ENCODE measurements at places on chromosomes 6 and 20.

- no peak for DNase-seq
Observed at GRCh38 chr6:37648465-37649330, 49.0 kb downstream of the MDGA1 start.

DNA sequence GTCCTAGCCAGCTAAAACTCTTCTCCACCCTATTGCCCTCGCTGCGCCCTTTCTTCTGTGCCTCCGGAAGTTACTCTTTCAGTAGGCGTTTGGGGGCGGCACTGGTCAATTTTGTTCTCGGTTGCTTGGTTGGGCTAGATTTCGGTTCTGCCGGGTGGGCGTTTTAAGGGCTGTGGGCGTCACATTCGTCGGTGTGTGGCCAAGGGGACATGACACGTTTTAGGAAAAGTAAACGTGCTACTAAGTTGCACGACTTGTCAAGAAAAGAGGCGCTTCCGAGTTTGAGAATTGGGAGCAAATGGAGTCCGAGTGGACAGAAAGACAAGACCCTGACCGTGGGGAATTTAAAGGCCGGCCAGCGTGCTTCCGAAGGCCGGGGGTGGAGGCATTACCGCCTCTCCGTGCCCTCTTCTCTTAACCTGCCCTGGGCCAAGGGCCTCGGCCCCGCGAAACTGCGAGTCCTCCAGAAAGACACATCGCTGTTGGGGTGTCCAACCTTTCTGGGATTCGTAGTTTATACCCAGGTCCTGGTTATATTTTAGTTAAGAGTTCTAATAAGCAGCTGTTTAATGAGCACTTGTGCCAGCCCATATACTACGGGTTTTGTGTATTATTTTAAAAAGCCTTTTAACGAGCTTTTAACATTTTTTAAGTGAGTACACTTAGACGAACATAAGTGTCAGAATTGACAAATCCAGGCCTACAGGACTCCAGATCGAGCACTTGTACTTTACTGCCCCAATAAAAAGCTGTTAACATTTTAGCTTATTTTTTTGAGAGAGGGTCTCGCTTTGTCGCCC lies 664 bp upstream of the BAG6 start:
- peak; percentile 75 for DNase-seq

- no peak for DNase-seq
Observed at GRCh38 chr6:158861686-158862381, 42.7 kb upstream of the EZR start.

GRCh38 chr6:44304282-44305199 lies 8.6 kb downstream of the AARS2 start:
- peak; percentile 49 for DNase-seq

GRCh38 chr6:69090132-69090531 lies 455.1 kb downstream of the ADGRB3 start:
- no peak for DNase-seq

DNA sequence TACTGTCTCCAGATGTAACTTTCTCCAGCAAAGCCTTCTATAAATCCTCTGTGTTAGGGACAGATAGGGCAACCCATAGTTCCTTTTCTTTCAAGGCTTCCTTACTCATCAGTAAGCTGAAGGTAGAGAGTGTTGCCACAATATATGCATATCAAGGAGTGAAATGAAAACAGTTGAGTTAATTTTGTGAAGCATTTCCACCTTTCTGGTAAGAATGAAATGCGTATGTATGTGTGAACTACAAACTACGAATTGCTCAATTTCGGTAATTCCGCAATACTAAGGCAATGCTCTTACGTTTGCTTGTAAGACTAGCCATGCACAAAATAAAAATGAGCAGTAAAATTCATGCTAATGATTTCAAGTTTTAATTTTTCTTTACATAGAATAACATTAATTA lies 61.2 kb upstream of the HBS1L start:
- no peak for DNase-seq

DNA sequence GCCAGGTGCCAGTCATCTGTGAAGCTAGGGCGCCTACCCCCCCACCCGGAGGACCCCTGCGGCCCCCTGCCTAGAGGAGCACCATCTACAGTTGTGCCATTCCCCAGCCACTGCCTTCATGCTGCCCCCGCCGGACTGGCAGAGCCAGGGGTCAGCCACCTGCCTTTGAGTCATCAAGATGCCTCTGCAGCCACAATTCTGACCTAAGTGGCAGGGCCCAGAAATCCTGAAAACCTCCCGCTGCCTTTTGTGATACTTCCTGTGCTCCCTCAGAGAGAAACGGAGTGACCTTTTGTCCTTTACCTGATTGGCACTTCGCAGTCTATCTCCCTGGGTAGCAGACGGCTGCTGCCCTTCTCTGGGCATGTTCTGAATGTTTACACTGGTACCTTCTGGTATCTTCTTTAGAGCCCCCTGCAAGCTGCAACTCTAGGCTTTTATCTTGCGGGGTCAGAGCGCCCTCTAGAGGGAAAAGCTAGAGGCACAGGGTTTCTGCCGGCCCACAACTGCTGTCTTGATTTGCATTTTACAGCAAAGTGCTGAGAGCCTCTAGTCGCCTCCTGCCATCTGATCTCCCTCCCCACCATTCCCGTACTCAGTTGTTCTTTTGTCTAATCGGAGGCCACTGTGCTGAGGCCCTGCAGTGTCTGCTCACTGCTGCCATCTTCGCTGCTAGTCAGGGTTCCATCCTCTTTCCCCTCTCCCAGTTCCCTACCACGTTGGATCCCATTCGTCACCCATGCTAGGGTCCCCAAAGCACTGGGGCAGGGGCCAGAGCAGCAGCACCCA lies 26.9 kb downstream of the SPATA2 start:
- peak; percentile 89 for DNase-seq

DNA sequence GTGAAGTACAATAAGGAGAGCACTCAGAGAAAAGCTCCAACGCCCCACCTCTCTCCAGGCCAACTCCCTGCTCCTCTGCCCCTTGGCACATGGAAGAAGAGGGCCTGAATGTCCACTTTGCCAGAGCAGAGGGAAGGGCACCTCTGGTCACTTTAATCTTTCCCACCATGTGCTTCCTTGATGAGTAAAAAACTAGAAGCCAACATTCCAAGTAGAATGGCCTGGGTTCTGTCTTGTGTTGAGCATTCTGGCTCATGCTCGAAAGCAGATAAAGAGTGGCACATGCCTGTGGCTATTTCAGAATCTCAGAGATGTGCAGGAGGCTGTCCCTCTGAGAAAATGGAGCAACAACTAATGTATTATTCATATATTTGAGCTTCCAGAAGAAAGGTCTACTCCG lies 177.4 kb upstream of the PLN start:
- DNase-seq, result no peak

- no peak for DNase-seq
Observed at GRCh38 chr20:39853050-39853449, 836.0 kb downstream of the MAFB start.

DNA sequence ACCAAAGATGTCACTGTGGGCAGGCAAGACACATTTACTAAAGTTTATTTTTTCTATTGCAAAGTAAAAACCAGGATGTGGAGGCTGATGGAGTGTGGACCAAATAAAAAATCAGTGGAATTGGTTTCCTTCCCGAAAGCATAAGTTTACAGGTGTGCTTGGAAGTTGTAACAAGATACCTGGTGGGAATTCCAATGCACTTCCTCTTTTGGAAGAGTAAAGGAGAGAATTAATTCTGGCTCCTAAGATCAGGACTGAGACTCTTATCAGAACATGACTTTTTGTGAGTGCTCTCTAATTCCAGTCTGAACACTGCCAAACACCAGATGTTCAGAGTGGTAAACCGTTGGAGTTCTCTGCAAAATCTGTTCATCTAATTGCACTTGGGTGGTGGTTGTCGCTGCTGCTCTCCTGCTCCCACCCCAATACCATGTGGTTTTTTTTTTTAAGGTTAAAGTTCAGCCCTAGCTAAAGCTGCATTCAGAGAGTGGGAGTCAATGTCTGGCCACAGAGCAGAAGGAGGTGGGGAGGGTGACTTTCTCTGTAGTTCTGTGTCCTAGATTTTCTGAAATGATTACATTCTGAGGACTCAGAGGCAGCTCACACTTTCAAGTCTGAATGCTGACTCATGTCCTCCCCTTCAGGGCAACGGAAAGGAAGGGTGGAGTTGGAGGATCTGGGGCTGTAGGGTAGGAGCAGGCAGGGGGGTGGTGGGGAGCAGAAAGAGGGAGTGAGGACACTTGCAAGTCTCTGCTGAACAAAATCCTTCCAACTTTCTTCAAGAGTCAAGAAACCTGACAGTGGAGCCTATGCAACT lies 275.8 kb upstream of the PRDM1 start:
- DNase-seq, result no peak

GRCh38 chr20:4369119-4369797 lies 352.5 kb upstream of the PRND start:
- no peak for DNase-seq

GRCh38 chr20:58054780-58055373 lies 173.6 kb downstream of the ANKRD60 start:
- DNase-seq, result no peak

DNA sequence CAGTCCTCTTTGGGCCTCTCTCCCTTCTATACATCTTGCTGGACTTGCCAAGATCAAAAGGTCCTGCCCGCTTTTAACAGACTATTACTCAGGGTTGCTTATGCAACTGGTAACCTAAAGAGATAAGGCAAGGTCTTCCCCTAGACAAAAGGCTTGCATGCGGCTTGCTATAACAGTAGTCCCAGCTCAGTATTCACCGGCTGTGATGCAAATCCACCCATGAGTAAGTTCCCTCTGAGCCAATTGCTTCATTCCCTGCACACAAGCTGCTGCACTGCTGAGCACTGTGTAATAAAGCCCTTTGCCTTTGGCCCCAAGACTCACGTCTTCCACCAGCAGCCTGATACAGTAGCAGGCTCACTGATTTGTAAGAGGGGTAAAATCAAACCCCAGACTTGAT lies 363.8 kb downstream of the PRKN start:
- no peak for DNase-seq

DNA sequence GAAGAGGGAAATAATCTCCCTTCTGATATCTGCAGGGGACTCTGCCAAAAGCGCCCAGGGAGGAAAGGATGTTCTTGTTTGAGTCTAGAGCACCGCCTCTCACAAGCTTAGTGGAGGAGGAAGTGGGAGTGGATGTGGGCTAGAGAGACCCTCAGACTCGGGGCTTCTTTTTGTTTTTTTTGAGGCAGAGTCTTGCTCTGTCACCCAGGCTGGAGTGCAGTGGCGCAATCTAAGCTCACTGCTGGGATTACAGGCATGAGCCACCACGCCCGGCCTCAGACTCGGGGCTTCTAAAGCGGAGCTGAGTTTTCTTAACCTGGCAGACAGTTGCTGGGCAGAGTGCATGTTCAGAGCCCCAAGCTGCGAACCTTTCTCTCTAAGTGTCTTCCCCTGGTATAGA lies 310.8 kb downstream of the BMP7 start:
- DNase-seq, result no peak

GRCh38 chr20:4350096-4350495 lies 334.7 kb upstream of the RNF24 start:
- DNase-seq, result no peak

DNA sequence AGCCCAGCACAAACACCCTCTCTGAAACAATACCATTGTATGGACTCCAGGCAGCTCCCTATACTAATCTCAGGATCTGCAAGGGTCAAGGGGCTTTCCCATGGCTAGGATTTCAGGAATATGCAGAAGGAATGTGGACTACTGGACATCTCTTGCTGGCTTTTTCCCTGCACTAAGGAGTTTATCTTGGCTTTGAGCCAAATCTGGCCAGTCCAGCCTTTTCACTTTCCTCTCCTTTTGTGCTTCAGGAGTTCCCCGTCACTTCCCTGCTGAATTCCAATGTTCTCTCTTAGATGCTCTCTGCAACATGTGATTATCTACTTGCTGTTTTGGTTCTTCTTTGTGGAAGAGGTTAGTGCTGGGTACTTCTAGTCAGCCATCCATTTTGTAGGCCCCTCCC lies 568.2 kb downstream of the HDGFL1 start:
- no peak for DNase-seq

GRCh38 chr20:40691566-40692239 lies 2.7 kb upstream of the MAFB start:
- no peak for DNase-seq

GRCh38 chr20:58378704-58379103 lies 10.3 kb upstream of the VAPB start:
- no peak for DNase-seq

DNA sequence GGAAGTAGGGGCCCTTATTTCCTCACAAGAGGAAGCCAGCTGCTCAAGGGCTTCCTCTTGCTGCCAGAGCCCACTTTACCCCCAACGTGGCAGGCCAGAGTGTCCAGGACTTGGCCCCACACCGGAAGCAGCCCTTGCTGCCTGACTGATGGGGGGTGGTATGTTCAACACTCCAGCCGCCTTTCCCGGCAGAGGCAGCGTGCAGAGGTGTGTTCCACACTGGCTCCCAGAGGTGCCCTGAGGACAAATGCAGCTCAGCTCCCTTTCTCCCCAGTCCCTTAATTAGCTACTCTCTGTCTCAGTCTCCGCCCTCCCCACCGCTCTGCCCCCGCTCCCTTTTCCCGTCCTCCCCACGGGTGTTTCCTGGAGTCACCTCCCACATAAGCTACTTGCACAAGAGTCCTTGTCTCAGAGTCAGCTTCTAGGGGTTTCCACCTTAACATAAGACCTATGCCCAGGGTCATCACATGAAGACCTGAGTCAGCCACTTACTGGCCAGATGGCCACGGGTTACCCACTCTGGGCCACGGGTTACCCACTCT lies 61.7 kb upstream of the SHLD1 start:
- DNase-seq, result no peak

GRCh38 chr6:31899882-31900722 lies 1.8 kb downstream of the ZBTB12 start:
- DNase-seq, result no peak

- no peak for DNase-seq
Observed at GRCh38 chr6:134722200-134722870, 227.6 kb downstream of the ALDH8A1 start.

DNA sequence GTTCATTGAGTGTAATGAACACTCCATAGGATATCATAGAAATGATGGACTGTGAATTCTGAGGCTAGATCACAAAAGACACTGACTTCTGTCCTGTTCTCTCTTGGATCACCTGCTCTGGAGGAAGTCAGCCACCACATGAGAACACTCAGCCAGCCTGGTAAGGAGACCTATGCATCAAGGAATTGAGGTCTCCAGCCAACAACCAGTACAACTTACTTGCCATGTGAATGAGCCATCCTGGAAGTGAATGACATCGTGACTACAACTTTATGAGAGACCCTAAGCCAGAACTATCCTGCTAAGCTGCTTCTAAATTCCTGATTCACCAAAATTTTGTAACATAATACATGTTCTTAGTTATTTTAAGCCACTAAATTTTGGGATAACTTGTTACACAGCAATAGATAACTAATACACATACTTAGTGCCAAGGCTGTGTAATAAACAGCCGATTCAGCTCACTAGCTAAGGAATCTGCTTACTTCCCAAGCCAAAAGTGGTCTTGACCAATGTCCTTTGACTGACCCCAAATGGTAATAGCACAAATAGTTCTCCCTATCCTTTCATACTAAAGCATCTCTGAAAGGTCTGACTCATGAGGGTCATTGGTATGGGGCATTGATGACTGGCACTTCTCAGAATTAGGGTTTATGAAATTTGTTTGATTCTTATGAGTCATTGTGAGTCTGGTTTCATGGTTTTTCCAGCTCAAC lies 6.9 kb upstream of the CTNNBL1 start:
- DNase-seq, result no peak

- DNase-seq, result no peak
Observed at GRCh38 chr6:15063253-15063853, 182.5 kb upstream of the JARID2 start.
